ENCODE measurements at places on chromosomes 6 and 20.

DNA sequence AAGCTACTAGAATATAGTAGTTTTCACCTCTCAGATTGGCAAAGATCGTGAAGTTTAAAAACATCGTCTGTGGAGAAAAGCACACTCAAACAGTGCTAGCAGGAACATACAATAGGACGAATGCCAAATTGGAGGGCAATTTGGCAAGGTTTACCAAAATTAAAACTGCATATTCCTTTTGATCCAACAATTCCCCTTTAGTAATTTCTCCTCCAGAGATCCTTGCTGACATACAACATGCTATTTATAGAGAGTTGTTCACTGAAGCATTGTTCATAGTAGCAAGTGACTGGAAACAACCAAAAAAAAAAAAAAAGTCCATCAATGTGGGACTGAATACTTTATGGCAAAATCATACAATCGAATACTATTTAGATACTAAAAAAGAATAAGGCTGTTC, 202.2 kb downstream of the ATXN1 start:
- DNase-seq = no peak

DNA sequence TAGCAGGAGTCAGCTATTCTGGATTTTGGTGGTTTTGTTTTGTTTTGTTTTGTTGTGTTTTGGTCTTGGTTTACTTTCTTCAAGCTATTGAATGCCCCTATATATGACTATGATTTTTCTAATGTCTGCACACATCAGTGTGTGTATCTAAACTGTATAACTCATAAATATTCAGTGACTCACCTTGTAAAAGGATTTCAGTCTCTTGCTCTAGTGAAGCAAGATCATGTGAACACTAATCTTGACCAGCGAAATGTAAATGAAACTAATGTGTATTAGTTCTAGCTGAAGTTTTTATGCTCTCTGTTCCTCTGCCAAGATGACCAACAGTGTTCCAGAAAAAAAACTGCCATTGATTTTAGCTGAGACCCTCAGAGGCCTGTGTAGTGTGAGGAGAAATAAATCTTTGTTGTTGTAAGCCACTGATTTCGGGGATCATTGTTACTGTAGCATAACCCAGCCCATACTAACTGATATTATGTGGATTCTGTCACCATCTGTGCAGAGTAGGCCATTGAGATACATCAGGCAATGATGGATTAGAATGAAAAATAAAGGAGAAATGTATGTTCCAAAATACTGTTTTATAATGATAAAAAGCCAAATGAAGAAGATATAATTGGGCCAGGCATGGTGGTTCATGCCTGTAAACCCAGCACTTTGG, 11.5 kb upstream of the BTBD9 start:
- DNase-seq = no peak

DNA sequence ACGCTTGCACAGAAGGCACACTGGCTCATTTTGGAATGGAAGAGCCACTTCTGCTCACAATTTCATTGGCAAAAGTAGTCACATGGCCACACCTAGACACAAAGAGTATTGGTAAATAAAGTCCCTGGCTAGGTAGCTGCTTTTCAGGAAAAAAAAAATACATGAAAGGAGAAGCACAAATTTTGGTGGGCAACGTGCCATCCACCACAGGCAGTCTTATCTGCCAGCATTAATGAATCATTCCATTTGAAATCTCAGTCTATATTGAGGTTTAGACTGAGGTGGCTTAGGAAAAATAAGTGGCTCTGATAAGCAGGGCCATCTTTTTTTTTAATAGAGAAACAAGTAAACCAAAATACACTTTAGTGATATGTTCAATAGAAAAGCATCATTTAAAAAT, 44.3 kb downstream of the ADGRB3 start:
- DNase-seq = no peak

- DNase-seq = no peak
Observed at GRCh38 chr6:109453594-109454495, 1.7 kb downstream of the MICAL1 start.

GRCh38 chr20:63636752-63637628, 10.1 kb upstream of the GMEB2 start:
- no peak for DNase-seq

DNA sequence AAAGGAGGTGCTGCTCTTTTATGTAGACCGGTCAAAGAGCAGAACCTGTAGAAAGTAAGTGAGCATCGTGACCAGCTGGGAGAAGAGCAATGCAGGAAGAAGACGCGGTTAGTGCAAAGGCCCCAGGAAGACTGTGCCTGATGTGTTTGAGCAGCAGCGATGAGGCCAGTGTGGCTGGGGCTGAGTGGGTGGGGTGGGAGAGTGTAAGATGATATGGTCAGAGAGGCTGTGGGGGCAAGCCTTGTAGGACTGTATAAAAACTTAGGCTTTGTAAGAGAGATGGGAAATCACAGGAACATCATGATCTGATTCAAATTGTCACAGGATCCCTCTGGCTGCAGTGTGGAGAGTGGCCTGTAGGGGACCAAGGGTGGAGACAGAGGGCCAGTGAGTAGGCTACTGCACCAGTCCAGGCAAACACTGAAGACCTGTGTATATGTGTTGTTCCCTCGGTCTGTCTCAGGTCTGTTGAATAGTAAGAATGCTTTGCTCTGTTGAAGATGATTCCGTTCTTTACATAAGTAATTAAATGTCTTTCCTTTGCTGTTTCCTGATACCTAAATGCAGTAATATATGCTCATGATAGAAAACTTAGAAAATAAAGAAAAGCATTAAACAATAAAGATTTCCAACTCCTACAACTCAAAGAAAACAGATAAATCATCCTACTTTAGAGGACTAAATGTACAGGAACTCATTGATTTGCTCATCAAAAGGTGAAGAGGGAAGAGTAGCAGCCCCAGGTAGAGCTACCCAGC, 23.6 kb upstream of the WFDC2 start:
- DNase-seq = no peak

- no peak for DNase-seq
Observed at GRCh38 chr6:53239526-53239925, 90.9 kb upstream of the GCM1 start.

DNA sequence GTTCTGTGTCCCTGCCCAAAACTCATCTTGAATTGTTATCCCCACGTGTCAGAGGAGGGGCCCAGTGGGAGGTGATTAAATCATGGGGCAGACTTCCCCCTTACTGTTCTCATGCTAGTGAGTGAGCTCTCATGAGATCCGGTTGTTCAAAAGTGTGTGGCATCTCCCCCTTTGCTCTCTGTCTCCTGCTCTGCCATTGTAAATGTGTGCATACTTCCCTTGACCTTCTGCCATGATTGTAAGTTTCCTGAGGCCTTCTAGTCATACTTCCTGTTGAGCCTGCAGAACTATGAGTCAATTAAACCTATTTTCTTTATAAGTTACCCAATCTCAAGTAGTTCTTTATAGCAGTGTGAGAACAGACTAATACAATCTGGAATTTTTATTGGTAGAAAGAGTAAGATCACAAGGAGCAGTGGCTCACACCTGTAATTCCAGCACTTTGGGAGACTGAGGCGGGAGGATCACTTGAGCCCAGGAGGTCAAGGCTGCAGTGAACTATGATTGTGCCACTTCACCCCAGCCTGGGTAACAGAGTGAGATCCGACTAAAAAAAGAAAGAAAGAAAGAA, 47.1 kb upstream of the SLC22A16 start:
- no peak for DNase-seq

- no peak for DNase-seq
Observed at GRCh38 chr6:57109880-57110279, 19.9 kb downstream of the ZNF451 start.

DNA sequence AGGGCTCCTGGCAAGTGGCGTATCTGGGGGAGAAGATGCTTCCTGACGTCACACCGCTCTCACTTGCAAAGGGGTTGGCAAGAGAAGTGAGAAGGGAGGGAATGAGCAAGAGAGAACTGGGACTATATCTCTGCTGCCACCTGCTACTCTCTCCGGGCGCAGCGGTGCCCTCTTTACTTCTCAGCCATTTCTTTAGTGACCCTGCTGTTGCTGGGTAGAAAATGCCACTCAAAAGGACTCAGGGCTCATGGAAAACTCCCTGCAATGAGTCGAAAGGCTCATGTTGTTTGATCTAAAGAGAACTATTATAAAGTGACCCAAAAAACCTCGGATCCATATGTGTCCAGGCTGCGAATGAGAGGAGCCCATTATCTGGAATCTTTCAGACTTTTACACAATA, 401.8 kb downstream of the SAMD5 start:
- DNase-seq = no peak

- no peak for DNase-seq
Observed at GRCh38 chr6:166293731-166294584, 14.2 kb downstream of the PRR18 start.

Data from NCI-H510A (cell line).